ENCODE measurements at places on chromosomes 12 and 14.

GRCh38 chr12:19148860-19149259 lies 19.3 kb downstream of the PLEKHA5 start:
- H3K4me1 ChIP-seq: peaks cover 3% of the 10 kb centered on the region
- H3K36me3 ChIP-seq: peaks cover 13% of the 10 kb centered on the region
- no peaks in the 10 kb centered on the region for H3K27me3 ChIP-seq
- no peak for DNase-seq
- H3K27ac ChIP-seq: no peak overlapping the region

DNA sequence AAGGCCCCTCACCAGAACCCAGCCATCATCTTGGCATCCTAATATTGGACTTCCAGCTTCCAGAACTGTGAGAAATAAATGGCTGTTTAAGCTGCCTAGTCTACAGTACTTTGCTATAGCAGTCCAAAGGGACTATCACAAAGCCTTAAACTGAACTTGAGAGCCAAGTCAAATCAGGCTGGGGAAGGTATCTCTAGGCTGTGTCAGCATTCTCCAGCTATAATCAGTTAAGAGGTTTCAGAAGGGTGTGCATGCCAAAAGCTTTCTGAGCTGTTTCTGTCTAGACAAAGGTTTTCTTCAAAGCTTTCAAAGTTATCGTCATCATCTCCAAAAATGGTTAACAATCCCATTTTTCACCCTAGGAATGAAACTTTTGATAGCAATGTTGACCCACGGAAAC lies 7.6 kb downstream of the ASCL4 start:
- no peaks in the 10 kb centered on the region for H3K36me3 ChIP-seq
- no peak overlapping the region for H3K27ac ChIP-seq
- H3K27me3 ChIP-seq: peaks cover 2% of the 10 kb centered on the region
- no peak overlapping the region for H3K4me3 ChIP-seq
- H3K4me1 ChIP-seq: no peaks in the 10 kb centered on the region

DNA sequence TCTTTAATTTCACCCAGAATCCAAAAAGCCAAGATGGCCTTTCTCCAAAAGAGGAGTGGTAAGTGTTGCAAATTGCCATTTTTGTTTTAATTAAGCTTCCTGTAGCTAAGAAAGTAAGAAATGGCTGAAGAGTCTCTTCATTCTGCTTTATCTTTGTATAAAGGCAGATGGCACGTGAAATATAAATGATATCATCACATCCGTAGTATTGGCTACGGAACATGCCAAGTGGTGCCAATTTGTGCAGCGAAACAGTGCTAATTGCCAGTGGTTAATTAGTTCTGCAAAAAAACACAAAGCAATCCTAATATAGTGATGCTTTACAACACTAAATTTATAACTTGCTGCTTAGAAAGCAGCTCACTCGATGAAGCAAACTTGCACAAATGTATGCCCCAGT lies 29.4 kb downstream of the PLEKHG7 start:
- no peaks in the 10 kb centered on the region for H3K27me3 ChIP-seq
- DNase-seq: no peak
- no peak overlapping the region for H3K27ac ChIP-seq
- no peak overlapping the region for H3K4me3 ChIP-seq

- H3K27ac ChIP-seq: no peak overlapping the region
- no peaks in the 10 kb centered on the region for H3K27me3 ChIP-seq
- no peak for DNase-seq
- no peaks in the 10 kb centered on the region for H3K4me1 ChIP-seq
- H3K36me3 ChIP-seq: no peaks in the 10 kb centered on the region
Measured at GRCh38 chr14:24761141-24761540, 127.2 kb upstream of the GZMB start.

DNA sequence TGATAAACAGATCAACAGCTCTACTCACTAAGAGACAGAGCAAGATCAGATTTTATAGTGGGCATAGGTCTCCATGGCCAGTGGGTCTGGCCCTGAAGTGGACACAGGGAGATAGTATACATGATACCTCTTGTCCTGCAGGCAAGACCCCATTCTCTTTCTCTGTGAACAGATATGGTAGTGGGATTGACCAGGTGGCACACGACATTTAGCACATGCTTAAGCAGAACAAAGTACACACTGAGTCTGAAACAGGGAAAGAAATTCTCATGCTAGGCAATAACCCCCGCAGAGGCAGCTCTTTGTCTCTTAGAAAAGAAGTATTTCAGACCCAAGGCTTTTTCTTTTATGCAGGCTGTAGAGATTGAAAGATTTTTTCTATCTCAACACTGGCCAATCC lies 1331.2 kb downstream of the FSCB start:
- DNase-seq: no peak
- no peaks in the 10 kb centered on the region for H3K4me1 ChIP-seq
- no peaks in the 10 kb centered on the region for H3K27me3 ChIP-seq
- no peak overlapping the region for H3K4me3 ChIP-seq
- no peaks in the 10 kb centered on the region for H3K36me3 ChIP-seq

GRCh38 chr14:64928239-64929013 lies 14.1 kb downstream of the GPX2 start:
- H3K27ac ChIP-seq: no peak overlapping the region
- H3K27me3 ChIP-seq: no peaks in the 10 kb centered on the region
- H3K36me3 ChIP-seq: peaks cover 18% of the 10 kb centered on the region
- DNase-seq: no peak
- H3K4me1 ChIP-seq: no peaks in the 10 kb centered on the region

DNA sequence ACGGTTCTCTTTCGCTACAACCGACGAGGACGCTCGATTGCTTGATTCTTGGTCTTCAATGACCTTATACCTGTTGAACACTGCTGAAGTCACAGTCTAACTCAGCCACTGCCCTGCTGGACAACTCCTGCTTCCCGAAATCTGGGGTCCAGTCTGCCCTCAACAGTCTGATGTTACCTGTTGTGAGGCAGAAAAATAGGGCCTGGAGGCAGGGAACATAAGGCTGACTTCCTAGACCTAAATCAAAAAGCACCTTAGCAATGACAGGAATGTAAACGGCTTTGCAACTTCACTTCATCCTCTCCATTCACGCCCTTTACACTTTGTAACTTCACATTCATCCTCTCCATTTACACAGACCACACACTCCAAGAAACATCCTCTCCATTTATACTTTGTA lies 597 bp upstream of the GLTP start:
- peaks cover 10% of the 10 kb centered on the region for H3K4me1 ChIP-seq
- no peaks in the 10 kb centered on the region for H3K27me3 ChIP-seq
- peak overlapping the region; percentile 56 for H3K4me3 ChIP-seq
- no peaks in the 10 kb centered on the region for H3K36me3 ChIP-seq

DNA sequence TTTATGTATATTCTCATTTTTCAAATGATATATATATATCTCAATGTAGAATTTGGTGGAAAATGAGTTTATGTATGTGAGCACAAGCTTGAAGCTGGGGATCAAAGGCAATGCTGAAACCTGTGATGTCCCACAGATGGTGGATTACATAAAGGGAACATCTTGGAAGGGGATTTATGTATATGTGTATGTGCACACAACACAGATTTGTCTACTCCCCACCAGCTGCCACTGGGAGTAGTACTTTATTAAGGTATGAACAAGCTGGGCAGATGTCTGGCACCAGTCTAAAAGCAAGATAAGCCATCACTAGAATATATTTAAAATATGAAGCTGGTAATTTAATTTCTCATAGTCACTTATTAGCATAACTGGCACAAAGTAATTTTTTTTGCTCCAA lies 895.6 kb downstream of the SLC6A15 start:
- no peak overlapping the region for H3K4me3 ChIP-seq
- no peaks in the 10 kb centered on the region for H3K4me1 ChIP-seq
- H3K36me3 ChIP-seq: no peaks in the 10 kb centered on the region
- H3K27ac ChIP-seq: no peak overlapping the region

DNA sequence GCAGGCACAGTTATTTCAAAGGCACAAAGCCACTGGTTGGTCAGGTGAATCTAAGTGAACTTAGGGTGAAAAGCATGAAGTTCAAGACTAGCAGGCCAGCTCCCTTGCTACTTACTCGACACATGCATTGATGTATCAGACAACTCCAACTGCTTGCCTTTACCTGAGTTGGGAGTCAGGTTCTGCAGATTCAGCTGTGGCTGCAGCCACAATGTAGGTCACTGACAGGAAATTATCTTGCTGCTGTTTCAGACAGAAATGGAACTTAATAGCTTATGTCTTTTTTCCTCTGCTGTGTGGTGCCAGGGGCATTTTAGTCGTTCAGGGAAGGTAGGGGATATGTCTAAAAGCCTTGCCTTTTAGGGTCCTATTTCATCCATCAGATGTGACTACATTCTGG lies 125.6 kb upstream of the RPH3A start:
- H3K27me3 ChIP-seq: no peaks in the 10 kb centered on the region
- no peaks in the 10 kb centered on the region for H3K36me3 ChIP-seq
- H3K4me3 ChIP-seq: no peak overlapping the region
- no peak overlapping the region for H3K27ac ChIP-seq
- no peak for DNase-seq

DNA sequence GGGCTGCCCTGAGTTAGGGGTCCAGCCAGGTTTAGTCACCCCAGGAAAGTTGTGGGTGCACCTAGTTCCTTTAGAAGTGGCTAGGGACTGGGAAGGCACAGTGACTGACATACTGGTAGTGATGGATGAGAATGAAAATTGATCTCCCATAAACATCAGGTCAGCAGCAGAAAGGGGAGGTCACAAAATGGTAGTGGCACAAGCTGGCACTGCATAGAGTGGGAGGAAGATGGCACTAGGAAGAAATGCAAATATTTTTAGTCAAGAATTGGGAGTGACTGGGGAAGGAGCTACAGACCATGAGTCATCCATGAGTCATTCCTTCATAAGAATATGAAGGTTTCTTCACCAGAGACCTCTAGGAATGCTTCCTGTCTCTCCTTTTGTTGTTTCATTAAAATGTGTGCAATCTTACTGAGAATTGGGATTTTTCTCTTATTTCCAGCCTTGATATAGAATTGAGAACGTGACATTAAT lies 198.3 kb upstream of the AMIGO2 start:
- H3K4me1 ChIP-seq: peaks cover 22% of the 10 kb centered on the region
- no peaks in the 10 kb centered on the region for H3K36me3 ChIP-seq
- no peak overlapping the region for H3K4me3 ChIP-seq
- no peaks in the 10 kb centered on the region for H3K27me3 ChIP-seq

Measured in IMR-90 (cell line).